Anterior cingulate cortex (tissue), 58 donors: ENCODE measurements at places on chromosomes 7 and 10.

DNA sequence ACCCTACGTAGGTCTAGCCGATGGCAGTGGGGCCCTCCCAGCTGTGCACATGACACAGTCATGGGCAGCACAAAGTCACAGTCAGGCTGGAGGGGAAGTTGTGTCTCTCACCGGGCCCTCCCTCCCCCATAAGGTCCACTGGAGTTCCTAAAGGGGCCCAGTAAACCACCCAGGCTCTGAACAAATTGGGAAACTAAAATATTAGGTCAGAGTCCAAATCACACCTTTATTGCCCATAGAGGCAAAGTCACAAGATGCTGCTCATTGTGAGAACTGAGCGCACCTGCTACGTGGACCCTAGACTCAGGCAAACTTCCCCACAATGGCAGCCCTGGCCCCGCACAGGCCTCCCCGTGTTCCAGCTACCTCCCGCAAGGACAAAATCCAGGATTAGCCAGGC lies 45.2 kb upstream of the SH2B2 start:
- DNase-seq: no peak

DNA sequence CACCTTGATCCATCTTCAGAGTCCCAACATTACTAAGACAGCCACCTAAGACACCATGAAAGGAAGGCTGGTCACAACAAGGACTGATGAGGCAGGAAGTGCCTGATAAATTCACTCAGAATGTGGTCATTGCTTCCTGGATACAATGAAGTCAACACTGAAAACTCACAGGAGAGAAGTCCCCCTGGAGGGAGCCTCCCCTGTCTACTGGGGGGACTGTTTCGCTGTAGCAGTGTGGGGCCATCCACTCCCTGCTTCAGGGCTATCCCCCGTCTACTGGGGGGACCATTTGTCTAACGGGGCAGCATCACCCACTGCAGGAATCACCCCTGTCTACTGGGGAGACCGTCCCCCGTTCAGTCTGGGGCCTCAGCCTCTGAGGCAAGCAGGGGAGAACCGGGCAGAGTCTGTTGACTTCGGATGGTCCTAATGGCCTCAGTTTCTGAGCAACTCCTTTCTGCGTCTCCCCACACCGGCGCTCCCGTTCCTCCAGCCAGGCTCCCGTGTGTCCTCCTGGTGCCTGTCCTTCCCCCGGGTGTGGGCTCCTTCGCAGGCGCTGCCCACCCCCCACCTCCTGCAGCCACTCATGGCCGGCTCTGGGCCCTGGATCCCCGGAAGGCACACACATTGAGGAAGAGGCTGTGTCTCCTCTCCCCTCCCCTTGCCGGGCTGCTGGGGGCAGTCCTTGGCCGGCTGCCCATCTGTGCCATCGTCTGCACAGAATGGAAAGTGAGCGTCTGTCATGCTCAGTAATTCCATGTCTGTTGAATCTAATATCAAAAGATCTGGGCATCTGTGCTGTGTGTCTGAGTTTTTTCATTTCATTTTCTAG lies 59.9 kb upstream of the DNAJB6 start:
- DNase-seq: no peak

GRCh38 chr10:106877574-106877973 lies 286.9 kb downstream of the SORCS1 start:
- DNase-seq: no peak

- no peak for DNase-seq
These were observed 11.6 kb upstream of the RBP3 start for GRCh38 chr10:47336387-47337134.

DNA sequence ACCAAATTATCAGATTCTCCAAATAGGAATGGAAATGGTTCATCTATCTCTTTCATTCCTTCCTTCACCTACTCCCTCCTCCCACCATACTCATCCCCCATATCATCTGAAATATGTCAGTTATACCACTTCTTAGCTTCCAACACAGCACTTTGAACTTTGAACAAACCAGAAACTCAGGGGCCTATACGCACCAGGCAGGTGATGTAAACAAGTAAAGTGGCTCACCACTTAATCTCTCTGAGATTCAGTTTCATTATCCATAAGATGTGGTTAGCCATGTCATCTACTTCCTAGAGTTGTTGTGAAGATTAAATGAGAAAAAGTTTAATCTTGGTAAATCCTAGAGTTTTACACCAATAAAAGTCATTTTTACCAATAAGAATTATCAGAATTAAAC lies 65.9 kb upstream of the LRRN3 start:
- DNase-seq: no peak

GRCh38 chr10:132780356-132780755 lies 5.6 kb downstream of the NKX6-2 start:
- DNase-seq: no peak

DNA sequence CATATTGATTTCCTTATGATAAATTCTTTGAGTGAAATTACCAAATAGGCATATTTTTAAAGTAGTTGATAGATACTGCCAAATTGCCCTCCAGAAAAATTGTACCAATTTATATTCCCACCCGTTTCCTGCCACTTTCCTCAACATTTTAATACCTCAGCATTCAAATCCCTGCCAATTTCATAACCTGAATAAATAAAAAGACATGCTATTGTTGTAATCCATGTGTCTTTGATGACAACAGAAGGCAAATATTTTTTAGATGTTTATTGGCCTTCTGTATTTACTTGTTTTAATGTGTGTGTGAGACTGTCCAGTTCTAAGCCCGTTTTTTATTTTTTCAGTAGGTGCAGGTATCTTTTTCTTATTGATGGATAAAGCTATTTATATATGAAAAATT lies 71.7 kb downstream of the TEX36 start:
- DNase-seq: no peak

- DNase-seq: peak; percentile 33
These were observed at the start of gene SLC29A4 for GRCh38 chr7:5282543-5283316. Gene SLC29A4, plus strand, starts transcription at chr7:5282943. Its CDS starts 4,874 bp downstream, at chr7:5287817.
